Activated naive CD4-positive, alpha-beta T cell treated with anti-CD3 and anti-CD28 coated beads, Interleukin-2, amount 50 U/mL, for 72 hours (primary cell): ENCODE measurements at places on chromosomes 7 and 10. TPM values are rescaled to one million over a fixed set of nuclear protein-coding genes. Genes with fewer than 3 reads are reported as not detected.

DNA sequence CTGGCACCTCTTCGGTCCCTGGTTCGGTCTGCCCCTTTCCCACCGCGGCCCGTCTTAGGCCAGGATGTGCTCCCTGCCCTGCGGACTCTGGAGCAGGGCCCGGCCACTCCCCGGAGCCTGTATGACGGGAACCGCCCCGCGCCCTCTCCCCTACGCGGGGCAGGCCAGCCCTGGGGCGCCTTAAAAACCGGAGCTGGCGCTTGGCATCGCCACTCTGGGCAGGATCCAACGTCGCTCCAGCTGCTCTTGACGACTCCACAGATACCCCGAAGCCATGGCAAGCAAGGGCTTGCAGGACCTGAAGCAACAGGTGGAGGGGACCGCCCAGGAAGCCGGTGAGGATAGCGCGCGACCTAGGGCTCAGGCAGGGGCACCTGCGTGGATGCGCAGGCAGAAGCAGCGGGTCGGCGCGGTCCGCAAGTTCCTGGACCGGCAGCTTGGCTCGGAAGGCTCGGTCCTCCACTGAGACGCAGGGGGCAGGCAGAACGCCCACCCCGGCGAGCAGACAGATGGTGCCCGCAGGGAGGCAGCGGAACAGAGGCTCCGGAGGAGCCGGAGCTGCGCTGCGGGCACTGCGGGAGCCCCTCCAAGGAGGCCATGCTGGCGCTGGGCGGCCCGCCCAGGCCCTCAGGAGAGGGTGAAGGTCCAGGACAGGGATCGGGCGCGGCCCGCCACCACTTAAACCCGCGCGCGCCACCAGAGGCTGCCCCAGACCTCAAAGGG, at the start of gene ADIRF:
ADIRF (plus strand) TSS at position 212 of the 723 bp plus-strand sequence; CDS start at position 275, 63 bp downstream.
- no peak for DNase-seq

DNA sequence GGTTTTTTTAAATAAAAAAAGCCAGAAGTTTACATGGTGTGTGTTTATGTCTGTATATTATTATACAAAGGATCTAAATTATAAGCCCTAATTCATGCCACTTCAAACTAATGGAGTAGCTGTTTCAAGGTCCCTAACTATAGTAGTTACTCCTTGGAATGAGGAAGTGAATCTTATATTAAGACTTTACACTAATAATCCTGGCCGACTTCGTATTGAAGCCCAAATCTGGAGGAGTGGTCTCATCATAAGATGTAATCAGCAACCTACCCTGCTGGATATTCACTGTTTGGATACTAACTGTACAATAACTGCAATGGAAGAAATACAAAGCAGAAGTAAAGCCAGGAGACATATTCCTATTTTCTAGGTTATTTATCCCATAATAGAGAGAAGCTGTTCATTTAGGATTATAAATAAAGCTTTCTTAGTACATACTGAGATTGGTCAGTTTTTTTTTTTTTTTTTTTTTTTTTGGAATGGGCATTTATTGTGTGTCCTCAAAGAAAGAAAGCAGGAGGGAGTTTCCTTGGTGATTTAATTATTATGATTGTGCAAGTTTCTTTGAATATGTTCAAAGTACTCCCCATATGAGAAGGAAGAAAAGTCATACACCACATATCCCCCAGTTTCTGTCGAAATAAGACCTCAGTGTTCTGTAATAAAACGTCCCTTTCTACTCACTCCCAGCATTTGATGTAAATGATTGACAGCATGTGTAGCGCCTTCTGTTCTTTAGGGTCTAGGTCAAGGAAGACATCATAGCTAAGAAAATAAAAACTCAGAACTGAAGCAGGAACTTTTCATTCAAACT, 397.8 kb downstream of the EXOC4 start:
- no peak for DNase-seq

IMMP2L gene
- total RNA-seq: 11.8 TPM

GRCh38 chr10:104301907-104302690, 33.1 kb downstream of the GSTO2 start:
- DNase-seq: no peak

DNA sequence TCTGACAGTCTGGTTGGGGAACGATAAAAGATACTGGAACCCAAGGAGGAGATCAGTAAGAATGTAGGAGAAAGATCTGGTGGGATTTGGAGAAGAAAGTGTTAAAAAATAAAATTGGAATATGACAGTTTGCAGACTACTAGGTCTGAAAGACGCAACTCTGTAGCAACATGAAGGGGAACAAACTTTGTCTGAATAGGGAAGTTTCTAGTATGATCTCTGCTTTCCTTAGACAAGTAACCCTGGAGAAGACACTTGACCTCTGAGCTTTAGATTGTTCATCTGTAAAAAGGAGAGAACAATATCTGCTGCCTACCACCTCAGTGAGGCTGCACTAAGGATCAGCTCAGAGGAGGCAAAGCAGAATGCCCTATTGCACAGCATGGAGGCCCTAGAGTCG, 3.0 kb upstream of the PRSS1 start:
- no peak for DNase-seq

GTF2IRD1 gene
- total RNA-seq: 1.7 TPM

- no peak for DNase-seq
These were observed 121.4 kb downstream of the PIP4K2A start for GRCh38 chr10:22593026-22593425.
